ENCODE measurements at places on chromosomes 16 and 17.
A peak's percentile ranks its signal among the peaks of the same experiment; 100 is the strongest.

GRCh38 chr16:74455619-74456289 lies 34.5 kb upstream of the CLEC18B start:
- DNase-seq: no peak

- peak; percentile 58 for DNase-seq
Measured at GRCh38 chr16:72847187-72848027, 200.5 kb downstream of the ZFHX3 start.

GRCh38 chr16:50213939-50214519 lies 52.3 kb upstream of the ADCY7 start:
- no peak for DNase-seq

DNA sequence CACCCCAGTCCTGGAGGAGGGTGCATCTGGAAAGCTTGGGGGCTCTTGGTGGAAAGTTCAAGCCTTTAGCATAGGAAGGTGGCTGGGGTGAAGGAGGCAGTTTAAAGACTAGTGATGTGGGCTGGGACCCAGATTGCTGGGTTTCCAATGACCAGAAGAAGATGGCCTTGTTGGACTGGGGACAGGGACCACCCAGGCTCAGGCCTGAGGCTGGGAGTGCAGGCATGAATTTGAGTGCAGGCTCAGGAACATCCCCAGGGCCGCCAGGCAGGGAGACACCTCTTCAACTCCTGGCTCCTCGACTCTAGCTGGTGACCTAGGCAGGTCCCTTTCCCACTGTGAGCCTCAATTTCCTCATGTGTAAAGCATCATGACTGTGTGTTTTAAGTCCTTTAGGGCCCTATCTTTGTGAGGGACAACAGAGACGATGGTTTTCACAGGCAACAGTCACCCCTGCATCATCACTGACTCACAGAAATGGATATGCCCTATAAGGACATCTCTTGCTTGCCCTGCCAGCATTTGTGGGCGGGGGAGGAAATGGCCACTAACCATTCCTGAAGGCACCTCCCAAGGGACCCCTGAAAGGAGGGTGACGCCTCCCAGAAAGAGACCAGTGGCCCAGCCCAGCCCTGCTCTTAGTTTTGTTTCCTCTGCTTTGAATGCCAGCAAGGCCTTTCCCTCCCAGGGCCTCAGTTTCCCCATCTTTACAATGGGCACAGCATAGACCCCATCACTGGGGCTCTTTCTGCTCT lies 11.1 kb downstream of the NLRC5 start:
- no peak for DNase-seq
